D721Med (cell line): ENCODE measurements at places on chromosomes 1 and 21.

DNA sequence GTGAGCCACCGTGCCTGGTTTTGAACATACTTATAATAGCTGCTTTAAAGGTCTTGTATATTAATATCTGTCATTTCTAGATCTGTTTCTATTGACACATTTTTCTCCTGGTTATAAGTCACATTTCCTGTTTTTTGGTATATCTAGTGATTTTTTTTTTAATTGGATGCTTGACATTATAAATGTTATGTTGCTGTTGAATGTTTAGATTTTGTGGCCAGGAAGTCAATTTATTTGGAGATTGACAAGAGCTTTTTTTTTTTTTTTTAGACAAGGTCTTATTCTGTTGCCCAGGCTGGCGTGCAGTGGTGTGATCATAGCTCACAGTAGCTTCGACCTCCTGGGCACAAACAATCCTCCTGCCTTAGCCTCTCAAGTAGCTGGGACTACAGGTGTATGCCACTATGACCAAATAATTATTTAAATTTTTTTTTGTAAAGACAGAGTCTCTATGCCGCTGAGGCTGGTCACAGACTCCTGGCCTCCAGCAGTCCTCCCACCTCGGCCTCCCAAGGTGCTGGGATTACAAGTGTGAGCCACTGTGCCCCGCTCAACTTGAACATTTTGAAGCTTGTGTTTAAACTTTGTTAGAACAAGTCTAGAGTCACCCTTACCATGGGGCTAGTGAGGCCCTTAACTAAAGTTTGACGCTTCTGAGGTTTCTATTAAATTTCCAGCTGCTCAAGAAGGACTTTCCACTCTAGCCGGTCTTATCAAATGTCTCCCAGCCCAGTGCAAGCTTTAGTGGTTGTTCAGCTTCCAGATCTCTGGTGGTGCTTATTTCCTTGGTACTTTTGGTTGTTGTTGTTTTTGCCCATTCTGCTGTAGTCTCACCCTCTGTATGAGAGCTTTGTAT, 8.6 kb upstream of the CHI3L2 start:
- DNase-seq: no peak

GRCh38 chr1:212700223-212700891, 717 bp upstream of the BATF3 start:
- DNase-seq: no peak

DNA sequence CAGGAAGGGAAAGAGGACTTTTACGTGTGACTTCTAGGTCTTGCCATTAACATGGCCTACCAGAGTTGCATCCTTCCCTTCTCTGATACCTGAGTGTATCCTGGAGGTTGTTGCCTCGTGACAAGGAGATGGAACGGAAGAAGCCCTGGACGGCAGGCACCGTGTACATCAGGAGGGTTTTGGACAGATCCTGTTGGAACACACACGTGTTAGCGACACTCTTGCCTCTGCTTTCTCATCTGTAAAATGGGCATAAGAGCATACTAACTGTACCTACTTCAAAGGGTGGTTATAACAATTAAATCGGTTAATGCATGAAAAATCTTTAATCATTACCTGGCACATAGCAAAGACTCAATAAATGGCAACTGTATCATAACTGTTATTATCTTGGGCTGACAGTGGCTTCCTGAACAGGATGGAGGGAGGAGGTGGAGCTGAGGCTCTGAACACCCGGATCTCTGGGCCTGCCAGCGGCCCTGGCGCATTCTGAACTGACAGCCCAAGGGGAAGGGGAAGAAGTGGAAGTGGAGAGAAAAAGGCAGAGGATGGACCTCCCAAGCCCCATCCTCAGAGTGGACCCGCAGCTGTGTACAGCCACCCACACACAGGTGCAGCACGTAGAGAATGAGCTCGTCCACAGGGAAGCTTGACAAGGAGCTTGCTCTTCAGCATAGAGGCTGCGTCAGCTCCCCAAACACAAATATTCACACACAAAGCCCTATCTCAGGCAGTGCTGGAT, 30.2 kb upstream of the EXOSC10 start:
- DNase-seq: no peak

DNA sequence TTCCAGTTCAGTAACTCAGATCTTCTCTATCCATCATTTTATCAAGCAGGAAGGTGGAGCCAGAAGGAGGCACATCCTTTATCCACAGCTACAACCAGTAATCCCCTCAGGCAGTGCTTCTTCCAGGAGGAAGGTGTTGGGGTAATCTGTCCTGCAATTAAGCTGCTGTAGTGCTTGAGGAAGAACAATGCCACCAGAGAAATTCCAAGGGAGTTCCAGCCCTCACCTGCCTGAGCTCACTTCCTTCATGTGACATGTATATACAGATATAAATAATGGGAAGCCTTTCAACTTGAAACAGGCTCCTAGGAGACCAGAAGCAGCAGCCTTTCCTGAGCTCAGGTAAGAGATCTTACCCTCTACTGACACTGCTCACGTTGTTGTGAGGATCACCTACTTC, 2.2 kb upstream of the IL20 start:
- no peak for DNase-seq

DNA sequence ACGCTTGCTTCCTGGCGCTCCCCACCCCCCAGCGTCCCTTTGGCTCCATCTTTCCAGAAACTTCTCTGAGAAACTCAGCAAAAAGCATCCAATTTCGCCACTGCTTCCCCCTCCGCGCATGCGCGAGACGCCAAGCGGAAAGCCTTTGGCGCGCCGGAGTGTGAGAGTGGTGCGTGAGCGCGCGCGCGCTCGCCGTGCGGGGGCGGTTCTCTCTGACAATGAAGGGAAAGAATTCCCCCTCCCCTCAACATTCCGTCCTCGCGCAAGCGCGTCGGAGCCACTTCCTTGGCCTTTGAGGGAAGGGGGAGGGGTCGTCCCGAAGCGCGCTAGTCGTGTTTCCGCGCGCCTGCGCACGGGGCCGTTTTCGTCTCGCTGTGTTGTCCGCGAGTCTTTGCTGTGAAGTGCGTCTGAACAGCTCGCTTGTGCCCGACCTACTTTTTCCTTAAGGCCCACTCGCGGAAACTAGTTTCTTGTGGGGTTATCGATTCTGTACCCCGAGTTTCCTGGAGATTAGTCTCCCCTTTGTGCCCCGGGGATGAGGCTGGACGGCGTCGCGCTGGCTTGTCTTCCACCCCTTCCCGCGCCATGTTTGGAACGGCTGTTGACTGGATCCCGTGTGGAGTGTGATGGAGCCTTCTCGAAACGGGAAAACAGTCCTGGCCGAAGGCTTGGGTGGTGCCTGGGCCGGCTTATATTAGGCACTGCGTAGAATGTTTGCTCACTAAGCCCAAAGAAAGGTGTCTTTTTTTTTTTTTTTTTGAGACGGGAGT, 11.6 kb upstream of the SPEN start:
- no peak for DNase-seq

- DNase-seq: no peak
Measured at GRCh38 chr1:234925440-234926263, 203.0 kb downstream of the TOMM20 start.

DNA sequence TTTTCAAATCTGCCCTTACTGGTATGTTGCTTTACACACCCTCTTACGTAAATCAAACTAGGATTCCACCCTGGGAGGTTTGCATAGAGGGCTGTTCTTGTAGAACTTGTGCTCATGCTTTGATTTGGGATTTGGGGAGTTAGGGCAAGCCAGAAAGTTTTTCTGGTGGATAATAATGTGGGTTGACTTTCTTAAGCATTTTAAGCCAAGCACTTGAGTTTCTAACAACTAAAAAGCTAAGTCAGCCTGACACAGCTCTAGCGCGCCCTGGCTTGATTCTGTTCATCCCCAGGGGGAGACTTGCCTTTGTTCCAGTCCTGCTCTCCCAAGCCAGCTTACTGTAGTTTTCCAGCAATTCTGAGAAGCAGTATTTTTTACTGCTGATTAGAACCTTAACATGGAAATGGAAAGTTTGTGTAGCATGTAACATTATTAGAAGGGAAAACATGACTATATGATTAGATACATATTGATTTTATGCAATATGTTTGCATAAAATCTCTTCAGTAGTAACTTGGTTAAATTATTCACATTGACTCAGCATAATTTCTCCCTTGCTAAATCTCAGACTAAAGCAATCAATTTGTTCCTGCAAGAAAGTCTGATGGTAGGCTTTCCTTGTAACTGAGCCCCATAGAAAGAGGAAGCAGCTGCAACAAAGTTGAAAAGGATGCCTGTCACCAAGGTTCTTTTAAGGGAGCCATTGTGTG, 11.0 kb upstream of the PGD start:
- DNase-seq: no peak

- DNase-seq: no peak
Measured at GRCh38 chr1:234927312-234927970, 201.2 kb downstream of the TOMM20 start.

DNA sequence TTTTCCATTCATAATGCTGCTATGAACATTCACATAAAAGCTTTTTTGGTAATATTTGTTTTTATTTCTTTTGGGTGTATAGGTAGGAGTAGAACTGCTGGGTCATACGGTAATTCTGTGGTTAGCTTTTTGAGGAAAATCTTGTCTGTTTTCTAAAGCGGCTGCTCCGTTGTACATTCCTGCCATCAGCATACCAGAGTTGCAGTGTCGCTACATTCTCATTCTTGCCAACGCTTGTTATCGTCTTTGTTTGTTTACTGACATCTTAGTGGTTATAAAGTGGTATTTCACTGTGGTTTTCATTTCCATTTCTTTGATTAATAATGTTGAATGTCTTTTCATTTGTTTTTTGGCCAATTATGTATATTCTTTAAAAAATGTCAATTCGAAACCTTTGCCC, 469.8 kb upstream of the ZP4 start:
- DNase-seq: no peak

- DNase-seq: no peak
Measured at GRCh38 chr1:29413661-29414060, 177.3 kb downstream of the PTPRU start.

- DNase-seq: no peak
Measured at GRCh38 chr1:113391649-113392271, 1.4 kb downstream of the MAGI3 start.

DNA sequence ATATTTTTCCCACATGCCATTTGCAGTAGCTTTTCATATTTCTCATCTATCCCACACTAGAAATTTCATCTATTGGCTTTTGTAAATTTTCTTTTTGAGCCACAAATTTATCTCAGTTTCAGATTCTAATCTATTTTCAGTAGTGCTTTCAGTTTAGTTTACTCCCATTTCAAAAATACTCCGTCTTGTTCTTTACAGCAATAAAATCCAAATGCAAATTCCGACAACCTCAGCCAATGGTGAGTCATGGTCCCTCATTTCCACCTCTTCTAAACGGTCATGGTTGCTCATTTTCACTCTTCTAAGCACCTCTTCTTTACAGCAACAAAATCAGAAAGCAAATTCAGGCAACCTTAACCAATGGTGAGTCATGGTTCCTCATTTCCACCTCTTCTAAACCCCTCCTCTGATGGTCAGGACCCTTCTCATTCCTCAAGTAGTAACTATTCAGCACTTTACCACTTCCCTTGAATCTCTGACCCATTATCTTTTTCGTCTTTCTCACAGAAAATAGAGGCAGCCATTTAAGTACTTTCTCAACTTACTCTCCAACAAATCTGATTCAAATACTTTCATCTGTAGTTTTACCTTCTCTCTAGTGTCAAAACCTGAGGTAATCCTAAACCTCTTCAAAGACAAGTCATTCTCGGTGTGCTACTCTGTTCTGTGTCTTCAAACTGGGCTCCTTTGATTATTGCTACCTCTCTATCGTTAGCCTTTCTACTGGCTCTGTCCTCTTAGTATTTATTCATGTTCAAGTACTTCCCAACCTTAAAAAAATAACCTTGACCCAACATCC, 34.4 kb downstream of the C21orf91 start:
- no peak for DNase-seq

DNA sequence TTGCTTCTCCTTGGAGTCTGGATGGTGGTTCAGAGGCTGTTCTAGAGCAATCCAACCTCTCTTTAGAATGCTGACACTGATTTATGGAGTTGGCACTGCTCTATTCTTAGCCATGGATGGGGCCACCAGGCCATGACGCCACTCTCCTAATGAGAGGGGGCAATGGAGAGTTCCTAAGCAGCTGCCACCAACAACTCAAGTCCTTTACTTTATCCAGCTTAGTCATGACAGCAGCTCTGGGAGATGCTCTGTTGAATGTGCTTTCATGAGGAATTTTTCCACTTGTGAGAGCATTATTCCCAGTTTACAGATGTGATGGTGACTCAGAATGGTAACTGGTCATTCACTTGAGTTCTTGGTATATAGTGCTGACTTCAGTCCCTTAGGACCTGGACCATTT, 366.3 kb downstream of the HHAT start:
- no peak for DNase-seq

- no peak for DNase-seq
Measured at GRCh38 chr1:35085421-35085820, 6.2 kb downstream of the ZMYM1 start.

DNA sequence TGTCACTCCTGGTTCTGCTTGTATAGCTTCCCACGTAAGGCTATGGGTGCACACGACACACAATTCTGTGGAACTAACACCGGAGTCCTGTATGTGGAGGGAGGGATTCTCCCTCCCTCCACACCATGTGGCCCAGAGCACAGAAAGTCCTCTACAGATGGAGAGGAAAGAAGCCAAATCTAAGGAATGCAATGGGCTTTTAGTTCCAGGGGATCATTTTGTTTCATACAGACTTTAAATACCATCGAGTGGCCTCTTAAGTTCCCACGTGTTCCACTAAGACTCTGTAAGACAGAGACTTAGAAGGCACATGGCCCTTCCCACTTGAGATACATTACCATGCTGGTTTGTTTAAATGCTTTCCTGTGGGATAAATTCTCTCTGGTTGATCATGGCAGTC, 156.0 kb downstream of the TGFB2 start:
- no peak for DNase-seq

DNA sequence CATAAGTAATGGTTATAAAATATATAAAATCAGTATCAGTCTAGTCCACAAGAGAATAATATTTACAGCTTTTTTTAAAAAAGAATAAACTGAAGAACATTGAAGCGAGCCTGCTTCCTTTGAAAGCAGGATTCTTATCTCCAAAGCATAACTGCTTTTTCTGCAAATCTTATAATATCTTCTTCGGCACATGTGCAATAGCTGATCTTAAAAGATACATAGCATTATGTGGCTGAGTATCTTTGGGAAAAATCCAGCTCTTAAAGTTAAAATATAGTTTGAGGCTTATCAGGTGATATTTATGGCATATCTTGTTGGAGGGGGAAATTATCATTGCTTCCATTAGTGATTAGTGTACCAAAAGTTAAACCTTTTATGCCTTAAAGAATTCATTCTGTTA, 523.9 kb upstream of the ADGRL4 start:
- no peak for DNase-seq

GRCh38 chr21:39057121-39057520, 126.1 kb downstream of the PSMG1 start:
- DNase-seq: no peak

DNA sequence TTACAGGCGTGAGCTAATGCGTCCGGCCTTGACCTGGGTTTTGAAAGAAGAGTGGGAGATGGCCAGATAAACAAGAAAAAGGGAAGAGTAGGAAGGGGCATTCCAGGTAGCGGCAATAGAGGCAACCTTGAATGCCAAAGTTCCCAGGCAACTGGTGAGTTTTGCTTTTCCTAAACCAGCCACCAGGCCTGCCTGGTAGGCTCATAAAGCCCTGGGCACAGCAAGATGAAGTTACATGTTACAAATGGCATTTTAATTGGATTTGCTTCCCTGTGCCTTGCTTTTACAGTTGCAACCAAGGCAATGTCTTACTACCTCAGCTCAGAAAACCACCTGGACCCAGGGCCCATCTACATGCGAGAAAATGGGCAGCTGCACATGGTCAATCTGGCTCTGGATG, 5.5 kb downstream of the LRRC42 start:
- no peak for DNase-seq
